ENCODE measurements at places on chromosomes 7 and 10.

GRCh38 chr7:48089046-48090003 is at the start of gene UPP1:
Gene UPP1 (plus strand): TSS chr7:48089265. CDS start chr7:48094784, 5,519 bp downstream.
- DNase-seq = peak; percentile 96

GRCh38 chr10:103668351-103669242 is 175.1 kb downstream of the NEURL1 start:
- peak; percentile 52 for DNase-seq

- DNase-seq = peak; percentile 50
Observed at GRCh38 chr10:104337521-104337984, 712 bp downstream of the ITPRIP start.

GRCh38 chr7:64947252-64948000 is 43.4 kb downstream of the ZNF117 start:
- no peak for DNase-seq

DNA sequence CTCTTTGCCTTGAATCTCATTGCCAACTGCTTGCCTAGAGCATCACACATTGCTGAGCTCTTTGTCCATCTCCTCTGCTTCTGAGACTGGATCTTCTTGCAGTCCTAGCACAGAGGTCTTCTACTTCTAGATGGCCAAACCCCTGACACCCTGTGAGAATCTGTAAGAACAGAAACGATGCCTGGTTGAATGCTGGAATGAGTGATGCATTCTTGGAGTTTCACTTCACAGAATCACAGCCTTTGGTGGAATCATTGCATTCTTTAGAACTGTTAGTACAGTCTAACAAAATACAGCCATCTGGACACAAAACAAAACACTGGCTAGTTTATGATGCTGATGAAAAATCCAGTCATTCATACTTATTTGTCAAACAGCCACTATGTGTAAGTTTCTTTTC is 141.7 kb upstream of the ITGB1 start:
- DNase-seq = no peak

- DNase-seq = no peak
Observed at GRCh38 chr7:33873518-33873917, 31.8 kb upstream of the BMPER start.

DNA sequence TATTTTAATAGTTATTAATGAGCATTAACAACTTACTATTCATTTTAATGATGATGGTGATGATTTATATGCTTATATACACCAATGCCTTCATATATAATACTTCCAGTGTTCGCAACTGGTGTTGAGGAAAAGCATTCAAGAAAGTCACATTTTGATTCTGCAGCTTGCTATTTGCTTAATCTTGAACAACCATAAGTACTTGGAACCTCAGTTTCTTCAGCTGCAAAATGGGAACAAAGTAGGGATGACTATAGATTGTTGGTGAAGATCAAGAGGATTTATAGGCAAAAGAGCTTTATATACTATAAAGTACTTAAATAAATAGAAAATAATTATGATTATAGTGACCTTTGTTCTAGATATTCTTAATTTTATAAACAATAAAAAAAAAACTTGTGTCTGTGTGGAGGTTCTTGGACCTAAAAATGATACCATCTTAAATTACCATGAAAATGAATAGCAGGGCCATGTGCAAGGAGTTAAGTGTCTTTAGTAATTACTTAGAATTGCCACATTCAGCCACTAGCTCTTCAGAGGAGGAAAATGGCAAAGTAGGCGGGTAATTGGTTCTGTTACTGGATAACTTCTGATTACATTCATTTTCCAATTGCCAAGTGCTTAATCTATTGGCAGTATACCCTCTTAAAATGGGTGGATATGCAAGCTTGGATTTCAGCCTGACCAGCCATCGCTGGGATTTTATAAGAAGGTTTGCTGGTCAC is 4.5 kb downstream of the ARID5B start:
- DNase-seq = no peak

GRCh38 chr10:112115781-112116385 is 67.7 kb downstream of the GPAM start:
- peak; percentile 32 for DNase-seq

- DNase-seq = no peak
Observed at GRCh38 chr7:155396661-155397060, 61.3 kb upstream of the EN2 start.

DNA sequence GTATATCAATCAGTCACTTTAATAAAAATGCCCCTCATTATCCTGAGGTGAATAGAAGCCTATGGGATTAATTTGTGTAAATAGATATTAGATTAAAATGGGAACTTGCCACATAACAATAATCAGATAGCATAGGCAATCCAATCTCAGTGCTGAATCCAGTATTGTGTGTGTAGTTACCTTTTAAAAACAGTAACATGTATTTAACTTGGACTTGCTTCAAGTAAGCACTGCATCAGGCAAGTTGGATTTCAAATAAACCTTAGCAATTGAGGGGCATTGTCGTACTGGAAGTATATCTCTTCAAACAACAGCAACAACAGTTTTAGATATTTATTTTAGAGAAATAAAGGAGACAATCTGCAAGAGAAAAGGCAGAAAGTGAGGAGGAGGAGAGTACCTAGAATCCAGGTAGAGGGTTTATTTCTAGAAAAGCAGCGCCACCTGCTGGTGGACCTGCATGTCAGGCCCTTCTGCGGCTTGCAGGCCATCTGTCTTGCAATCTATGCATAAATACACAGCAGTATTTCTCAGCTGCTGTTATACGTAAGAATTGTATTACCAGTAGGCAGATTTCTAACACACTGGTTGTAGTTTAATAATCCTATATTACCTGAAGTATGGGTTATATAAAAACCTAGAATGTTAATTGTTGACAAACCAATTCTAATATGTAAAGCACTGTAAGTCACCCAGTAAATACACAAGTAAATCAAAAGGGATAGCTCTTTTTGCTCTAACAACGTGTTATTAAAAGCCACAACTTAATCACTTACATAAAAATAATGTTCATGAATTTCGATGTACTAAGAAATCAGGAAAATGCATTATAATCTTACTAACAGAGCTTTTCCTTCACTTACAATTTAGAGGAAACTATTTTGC is 652.8 kb downstream of the KCNMA1 start:
- peak; percentile 72 for DNase-seq

- DNase-seq = no peak
Observed at GRCh38 chr7:133776266-133776665, 350.9 kb upstream of the LRGUK start.

DNA sequence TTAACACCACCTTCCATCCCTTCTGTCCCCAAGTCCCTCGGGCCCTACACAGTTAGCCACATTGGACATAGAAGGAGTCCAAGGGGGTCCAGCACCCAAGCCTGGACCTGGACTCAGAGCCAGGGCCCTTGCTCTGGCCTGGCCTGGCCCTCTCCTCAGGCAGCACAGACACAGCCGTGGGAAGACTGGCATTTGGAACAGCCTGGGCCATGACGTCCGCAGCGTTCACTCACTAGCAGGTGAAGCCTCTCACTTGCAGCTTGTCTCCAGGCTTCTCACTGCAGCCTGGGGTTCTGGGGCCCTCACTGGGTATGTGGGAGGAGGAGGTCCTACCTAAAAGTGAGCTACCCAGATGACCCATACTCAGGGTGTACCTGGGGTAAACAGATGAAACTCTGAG is 33.7 kb upstream of the AQP1 start:
- no peak for DNase-seq

DNA sequence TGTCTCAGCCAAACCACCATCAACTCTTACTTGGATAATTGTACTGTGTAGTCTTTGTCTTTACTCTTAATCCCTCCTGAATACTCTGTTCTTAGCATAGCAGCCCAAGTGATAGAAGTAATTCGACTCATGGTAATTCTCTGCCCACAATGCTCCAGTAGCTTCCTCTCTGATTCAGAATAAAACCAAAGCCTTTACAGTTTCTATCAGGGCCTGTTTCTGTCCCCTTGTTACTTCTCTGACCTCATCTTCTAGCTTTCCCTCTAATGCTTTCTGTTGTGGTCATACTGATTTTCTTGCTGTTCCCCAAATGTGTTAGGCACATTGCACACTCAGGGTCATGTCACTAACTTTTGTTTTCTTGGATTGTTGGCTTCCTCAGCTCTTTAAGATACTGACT is 8.0 kb downstream of the ZNF518A start:
- no peak for DNase-seq

GRCh38 chr10:36390221-36390620 is 735.2 kb upstream of the ANKRD30A start:
- no peak for DNase-seq

GRCh38 chr10:120734483-120735078 is 116.6 kb upstream of the WDR11 start:
- DNase-seq = no peak

DNA sequence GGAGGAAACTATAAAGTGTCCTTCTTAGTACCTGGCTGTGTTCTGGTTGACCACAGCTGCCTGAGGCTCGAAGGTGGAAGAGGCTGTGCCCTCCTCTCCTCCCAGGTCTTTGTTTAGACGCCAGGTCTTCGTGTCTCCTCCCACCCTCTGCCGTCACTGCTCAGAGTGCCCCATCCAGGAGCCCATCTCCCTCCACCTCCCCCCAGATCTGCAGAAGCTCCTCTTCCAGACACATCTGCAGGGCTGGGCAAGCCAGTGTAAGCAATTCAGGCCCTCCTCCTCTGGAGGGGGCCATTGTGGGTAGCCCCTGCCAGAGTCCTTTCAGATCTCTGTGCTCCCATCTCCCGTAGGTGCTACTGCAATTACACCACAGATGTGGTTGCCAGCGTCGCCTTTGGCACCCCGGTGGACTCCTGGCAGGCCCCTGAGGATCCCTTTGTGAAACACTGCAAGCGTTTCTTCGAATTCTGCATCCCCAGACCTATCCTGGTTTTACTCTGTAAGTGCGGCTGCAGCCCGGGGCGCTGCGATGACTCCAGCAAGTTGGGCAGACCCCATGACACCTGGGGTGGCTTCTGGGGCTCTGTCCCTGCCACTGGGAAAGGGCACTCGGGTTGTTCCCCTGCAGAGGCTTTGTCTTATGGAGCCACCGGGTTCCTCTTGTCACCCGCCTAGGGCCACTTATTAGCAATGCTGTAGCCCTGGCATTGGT is 107.5 kb downstream of the PARP12 start:
- no peak for DNase-seq

DNA sequence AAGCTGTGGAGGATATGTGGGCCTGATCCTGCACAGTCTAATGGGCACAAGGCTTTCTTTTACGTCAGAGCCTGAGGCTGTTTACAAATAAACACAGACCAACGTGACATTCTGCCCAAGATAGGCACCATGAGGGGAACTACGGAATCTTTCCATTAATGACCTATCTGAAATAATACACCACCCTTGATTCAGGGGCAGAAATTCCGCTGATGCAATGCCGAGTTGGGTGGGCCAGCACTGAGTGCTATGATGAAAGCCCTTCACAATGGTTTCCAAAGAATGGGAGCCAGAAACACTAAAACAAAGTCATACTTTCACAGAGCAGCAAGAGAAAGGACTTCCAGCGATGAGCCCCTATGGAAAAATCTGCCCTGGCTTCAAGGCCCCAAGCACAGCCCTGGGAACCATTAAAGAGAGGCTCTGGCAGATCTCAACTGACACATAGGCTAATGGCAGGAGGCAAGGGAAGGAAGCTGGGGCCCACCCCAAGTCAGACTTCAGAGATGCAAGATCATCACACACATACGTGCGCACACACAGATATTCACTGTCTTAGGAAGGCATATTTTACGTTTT is 72.2 kb upstream of the DLX6 start:
- DNase-seq = no peak

DNA sequence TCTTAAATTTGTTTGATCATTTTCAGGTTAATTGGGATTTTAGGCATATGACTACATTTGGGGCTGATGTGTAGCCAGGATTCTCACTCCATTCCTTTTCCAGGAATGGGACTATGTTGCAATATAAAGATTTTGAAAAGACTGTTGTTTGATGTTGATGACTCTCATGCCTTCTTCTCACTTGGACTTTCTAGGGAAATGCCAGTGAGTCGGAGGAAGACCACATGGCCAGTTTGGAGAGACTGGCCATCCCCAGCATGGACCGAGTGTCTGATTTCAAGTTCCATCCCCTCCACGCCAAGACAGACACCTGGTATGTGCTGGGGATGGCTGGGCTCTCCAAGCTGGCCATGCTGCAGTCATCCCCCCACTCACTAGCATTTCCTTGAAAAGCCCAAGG is 5.5 kb downstream of the IGFBP3 start:
- no peak for DNase-seq

DNA sequence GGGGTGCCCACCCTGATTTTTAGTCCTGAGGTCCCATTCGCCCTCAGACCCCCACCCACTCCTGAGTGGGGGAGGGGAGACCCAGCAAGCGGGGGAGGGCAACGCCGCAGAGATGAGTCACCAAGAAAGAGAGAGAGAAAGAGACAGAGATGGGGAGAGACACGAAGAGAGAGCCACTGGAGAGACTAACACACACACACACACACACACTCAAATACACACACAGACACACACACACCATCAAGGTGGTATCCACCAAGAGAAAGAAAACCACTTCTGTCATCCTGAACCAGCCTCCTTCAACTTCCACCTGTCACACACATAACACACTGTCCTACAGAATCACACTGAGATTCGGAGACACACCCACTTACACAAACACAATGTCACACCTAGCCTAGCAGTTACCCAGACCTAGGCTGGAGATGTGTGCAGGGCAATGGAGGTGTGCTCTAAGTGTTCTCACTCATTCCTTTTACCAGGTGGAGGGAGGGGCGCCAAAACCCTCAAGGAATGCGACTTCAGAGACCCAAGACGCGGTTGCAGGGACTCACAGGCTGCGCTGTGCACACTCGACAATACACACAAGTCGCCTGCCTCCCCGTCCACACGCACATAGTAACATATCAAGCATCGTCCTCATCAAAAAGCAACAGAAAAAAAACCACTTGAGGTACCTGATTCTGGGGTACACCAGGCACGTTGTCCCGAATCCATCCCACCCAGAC is 3.9 kb upstream of the VGF start:
- DNase-seq = no peak

DNA sequence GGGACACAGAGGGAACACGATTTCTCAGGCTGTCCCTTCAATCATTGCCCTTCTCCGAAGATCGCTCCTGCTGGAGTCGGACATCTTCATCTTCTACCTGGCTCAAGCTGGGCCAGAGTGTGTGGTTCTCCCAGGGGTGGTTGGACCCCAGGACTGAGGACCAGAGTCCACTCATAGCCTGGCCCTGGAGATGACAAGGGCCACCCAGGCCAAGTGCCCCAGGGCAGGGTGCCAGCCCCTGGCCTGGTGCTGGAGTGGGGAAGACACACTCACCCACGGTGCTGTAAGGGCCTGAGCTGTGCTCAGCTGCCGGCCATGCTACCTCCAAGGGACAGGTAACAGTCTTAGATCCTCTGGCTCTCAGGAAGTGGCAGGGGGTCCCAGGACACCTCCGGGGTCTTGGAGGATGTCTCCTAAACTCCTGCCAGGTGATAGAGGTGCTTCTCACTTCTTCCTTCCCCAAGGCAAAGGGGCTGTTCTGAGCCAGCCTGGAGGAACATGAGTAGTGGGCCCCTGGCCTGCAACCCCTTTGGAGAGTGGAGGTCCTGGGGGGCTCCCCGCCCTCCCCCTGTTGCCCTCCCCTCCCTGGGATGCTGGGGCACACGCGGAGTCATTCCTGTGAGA is 23.3 kb downstream of the TBATA start:
- DNase-seq = no peak

GRCh38 chr7:46137725-46138124 is 216.7 kb upstream of the IGFBP3 start:
- DNase-seq = no peak

GRCh38 chr10:76305930-76306615 is 874.6 kb downstream of the LRMDA start:
- no peak for DNase-seq

GRCh38 chr10:14325325-14325955 is 5.3 kb downstream of the FRMD4A start:
- peak; percentile 50 for DNase-seq
